CD4-positive, alpha-beta T cell treated with Interleukin-4 for 1 hour (primary cell): ENCODE measurements at places on chromosomes 3 and 15.

GRCh38 chr3:5332270-5332956 is 144.9 kb downstream of the EDEM1 start:
- DNase-seq, result no peak

DNA sequence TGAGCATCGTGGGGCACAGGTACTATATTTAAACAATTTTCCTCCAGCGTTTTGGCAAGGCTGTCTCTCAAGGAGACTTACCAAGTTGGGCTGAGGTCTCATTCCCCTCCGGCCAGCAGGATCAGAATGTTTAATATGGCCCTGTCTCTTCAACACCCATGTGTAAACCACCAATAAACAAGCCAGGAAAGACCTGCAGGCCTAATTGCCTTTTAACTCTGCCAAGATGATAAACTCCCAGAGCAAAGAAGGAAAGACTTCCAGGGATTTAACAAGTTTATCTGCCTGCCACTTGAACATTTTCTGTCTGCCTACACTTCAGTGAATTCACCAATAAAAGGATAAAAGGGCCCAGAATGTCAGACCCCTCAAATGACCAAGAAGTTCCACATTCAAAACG is 130.3 kb upstream of the WNT5A start:
- DNase-seq, result no peak

GRCh38 chr15:72584006-72584405 is 70.5 kb upstream of the GOLGA6B start:
- no peak for DNase-seq

DNA sequence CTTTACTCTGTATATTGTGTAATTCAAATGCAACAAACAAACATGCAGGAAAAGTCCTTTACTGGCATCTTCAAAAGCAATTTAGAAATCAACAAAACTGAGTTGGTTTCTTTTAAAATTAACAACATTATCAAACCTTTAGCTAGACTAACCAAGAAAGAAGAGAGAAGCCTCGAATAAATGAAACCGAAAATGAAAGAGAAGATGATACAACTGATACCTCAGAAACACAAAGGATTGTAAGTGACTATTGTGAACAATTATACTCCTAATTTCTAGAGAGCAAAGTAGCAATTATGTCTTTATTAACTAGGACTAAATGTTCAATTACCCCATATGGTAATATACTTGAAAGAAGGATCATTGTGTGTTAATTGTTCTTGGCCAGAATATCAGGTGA is 49.2 kb upstream of the P3H2 start:
- DNase-seq, result no peak

DNA sequence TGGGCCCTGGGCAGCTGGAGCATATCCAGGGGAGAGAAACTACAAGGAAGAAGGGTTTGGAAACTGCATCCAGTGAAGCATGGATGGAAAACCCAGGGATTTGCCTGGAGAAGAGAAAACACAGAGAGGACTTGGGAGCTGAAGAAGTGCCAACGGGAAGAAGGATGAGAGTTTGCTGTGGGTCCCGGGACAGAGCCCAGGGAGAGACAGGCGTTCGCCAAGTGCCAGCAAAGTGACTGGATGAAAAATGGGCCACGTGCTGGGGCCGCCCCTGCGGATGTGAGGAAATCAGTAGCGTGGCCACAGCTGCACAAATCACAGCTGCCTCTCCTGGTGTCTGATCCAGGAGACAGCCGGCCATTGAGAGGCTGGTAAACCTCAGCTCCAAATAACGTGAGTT is 70.4 kb downstream of the HES1 start:
- no peak for DNase-seq

GRCh38 chr15:52100807-52101442 is 11.7 kb downstream of the BCL2L10 start:
- no peak for DNase-seq

- no peak for DNase-seq
Observed at GRCh38 chr3:42357335-42357734, 53.1 kb downstream of the LYZL4 start.

DNA sequence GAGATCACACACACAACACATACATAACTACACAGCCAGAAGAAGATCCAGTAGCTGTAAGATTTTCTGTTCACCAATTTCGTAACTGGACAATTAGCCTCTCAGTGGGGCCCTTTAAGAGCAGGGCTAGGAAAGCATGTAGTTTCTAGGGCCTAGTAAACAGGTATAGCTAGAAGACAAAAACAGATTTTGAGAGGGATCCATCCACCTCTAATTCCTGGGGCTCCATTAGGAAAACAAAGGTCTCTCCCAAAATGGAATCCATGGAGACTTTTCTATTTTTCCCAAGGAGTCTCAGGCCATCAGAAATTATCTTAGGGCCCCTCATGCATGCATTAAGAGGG is 10.5 kb downstream of the KIF15 start:
- DNase-seq, result no peak

- DNase-seq, result no peak
Observed at GRCh38 chr3:174325171-174325570, 534.0 kb upstream of the NAALADL2 start.

- no peak for DNase-seq
Observed at GRCh38 chr3:186786922-186787321, 3.5 kb downstream of the EIF4A2 start.

DNA sequence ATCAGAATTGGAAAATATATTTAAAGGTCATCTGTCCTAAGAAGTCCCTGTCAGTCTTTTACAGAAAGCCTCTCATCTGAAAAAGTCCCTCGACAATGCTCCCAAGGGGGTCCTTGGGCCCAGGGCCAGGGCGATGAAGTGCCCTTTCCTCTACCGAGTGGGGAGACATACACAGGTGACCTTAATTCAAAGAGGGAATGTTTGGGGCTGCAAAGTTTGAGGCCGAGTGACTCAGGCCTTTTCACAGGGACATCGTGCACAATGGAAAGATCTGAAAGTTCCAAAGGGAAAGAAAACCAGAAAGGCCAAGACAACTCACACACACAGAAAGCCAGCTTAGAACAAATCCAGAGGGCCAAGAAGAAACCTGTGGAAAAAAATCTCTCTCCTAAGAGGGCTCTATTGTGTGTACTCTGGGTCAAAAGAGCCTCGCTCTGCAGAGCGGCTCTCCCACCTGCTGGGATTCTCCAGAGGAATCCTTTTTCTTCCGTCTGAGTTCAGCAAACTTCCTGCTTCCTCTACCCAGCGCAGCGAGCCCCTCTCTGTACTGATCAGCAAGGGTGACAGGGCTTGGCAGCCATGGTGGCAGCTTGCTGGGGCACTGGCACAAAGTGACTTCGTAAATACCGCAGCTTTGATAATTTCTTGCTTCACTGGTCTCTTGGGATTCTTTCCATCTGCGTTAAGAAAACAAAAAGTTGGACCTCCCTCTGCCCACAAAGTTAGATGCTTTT is 259.1 kb downstream of the OPA1 start:
- DNase-seq, result no peak

- no peak for DNase-seq
Observed at GRCh38 chr3:134694466-134694865, 43.6 kb upstream of the KY start.

DNA sequence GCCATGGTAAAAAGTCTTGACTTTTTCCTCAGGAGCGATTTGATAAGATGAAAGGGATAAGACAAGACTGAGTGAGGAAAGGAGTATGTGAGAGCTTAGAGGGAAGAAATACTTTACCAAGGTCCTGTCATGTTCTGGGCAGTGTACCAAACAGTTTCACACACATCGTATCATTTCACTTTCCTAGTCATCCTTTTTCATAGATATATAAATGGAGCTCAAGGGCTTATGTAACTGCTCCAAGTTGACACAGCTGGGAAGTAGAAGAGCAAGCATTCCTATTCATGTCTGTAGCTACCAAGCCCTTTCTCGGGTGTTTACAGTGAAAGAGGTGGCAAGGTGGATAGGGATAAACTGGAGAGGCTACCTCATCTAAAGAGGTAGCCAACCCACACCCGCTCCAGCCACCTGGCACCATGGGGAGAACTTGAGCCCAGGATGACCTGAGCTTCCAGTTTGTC is 57.4 kb downstream of the MRPS25 start:
- no peak for DNase-seq

DNA sequence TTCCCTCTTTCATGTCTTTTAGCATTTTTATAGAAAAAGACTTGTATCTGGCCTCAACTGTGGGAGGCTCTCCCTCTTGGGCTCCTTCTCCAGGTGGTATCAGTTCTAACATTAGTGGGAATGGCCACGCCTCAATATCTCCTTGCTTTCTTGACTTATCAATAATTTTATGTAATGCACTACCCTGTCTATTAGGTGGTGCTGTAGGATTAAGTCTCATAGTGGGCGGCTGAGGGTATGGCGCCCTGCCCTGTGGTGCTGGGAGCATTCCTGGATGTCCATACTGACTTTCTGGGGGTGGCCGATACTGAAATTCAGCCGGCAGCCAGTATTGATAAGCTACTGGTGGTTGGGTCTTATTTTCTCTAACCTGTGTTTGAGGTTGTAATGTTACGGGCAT is 8.7 kb upstream of the RPUSD3 start:
- no peak for DNase-seq

DNA sequence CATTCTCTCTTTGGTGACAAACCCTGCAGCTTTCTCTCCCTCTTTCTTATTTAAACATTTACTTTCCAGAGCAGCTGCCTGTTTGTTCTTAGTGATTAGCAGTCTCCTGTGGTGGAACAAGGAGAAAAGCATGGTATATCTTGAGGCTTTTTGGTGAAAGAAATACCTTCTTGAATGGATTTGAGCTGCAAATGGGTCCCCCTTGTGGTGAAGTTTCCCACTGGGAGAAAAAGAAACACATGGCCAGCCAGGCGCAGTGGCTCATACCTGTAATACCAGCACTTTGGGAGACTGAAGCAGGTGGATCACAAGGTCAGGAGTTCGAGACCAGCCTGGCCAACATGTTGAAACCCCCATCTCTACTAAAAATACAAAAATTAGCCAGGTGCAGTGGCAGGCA is 48.3 kb upstream of the ACP3 start:
- DNase-seq, result no peak

GRCh38 chr3:13966302-13966701 is 86.4 kb upstream of the WNT7A start:
- DNase-seq, result no peak

DNA sequence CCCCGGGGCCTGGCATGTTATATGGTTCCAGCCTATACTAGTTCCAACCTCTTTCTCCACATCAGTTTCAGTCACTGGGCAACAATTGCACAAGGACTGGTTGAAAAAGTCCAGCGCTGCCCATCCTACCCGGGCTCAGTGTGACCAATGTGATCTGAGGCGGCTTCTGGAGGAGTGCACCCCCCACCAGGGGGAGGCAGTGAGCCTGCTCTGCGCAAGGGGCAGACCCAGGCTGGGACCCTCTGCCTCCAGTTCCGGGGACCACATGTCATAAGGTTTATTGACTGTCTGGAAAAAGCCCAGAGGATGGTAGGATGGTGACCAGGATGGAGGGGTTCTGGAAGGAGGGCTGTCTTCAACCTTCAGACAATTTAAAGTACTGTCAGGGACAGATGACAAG is 25.6 kb upstream of the NR2E3 start:
- DNase-seq, result no peak

DNA sequence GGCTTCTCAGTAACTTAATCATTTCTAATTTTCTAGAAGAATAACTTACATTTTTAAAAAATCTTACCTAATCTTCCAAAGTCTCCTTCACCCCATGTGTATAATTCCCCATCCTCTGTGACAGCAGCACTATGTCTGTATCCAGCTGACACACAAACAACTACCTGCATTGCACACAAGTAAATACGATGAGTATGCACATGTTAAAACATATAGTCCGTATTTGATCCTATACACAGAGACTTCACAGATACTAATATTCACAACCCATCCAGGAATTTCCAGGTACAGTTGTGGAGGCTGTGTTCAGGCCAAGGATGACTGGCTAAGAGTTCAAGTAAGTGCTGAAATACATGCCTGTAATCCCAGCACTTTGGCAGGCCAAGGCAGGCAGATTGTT is 78.6 kb downstream of the HERC1 start:
- no peak for DNase-seq

DNA sequence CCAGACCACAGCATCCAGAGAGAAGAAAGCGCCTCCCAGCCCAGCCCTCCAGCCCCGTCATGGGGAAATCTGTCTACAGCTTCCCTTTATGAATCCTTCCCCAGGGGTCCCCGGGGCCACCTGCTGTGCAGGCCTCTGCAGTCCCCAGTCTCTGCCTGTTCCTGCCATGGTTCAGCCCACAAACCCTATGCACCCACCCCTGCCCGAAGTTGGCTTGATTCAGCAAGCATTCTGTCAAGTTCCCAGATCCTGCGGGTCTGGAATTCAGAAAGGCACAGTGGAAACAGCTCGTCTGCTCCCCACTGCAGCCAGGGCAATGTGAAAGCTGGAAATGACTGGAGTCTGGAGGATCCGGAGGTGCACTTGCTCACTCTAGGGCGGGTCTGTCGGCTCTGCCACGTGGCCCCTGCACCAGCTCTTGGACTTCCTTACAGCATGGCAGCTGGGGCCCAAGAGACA is 2.9 kb upstream of the OCA2 start:
- no peak for DNase-seq

DNA sequence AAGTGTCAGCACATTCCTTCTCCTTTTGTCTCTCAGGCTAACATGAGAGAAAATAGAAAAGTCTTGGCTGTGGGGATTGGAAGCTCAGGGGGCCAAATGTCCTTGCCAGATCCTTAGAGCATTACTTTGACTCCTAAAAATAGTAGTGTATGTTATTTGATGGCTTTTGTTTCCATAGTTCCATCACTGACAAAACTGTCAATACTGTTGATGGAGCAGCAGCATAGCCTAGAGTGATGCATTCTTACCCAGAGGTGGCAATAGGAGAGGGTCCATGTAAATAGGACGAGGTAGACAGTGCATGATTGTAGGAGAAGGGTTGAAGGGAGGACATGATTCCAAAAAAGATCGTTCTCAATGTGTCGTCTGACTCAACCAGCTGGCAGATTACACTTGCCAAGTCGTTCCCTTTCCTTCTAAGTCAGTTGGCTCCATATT is 282.7 kb upstream of the TPRG1 start:
- no peak for DNase-seq

DNA sequence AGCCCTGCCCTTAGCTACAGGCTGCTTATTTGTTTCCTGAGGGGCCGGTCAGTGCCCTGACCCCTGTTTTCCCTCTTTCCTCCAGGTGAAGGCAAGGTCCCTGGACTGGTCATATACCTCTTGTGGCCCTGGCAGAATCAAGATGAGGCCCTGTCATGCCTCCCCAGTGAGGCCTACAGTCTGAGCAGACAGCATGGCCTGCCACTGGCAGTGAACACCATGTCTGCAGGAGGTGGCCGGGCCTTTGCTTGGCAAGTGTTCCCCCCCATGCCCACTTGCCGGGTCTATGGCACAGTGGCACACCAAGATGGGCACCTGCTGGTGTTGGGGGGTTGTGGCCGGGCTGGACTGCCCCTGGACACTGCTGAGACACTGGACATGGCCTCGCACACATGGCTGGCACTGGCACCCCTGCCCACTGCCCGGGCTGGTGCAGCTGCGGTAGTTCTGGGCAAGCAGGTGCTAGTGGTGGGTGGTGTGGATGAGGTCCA is 1.2 kb downstream of the KLHDC8B start:
- no peak for DNase-seq

- DNase-seq, result no peak
Observed at GRCh38 chr3:42988566-42988965, 9.5 kb downstream of the GASK1A start.
